ENCODE measurements at places on chromosomes 7 and 10.

DNA sequence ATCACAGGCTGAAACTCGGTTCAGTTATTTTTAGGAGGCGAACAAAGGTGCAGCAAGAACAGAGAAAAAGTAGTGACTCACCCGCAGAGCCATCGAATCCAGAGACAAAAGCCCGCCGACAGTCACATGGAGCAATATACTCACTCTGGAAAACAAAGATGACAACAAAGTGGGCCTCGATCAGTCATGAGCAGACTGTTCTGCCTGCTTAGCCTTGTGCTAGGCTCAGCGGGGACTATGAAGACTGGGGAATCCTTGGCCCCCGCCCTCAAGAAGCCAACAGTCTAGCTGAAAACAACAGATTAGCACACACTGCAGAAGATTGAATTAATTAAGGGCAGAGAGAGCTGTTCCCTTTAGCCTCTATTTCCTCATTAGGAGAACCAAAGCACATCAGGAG is 30.4 kb downstream of the XPNPEP1 start:
- DNase-seq, result no peak

DNA sequence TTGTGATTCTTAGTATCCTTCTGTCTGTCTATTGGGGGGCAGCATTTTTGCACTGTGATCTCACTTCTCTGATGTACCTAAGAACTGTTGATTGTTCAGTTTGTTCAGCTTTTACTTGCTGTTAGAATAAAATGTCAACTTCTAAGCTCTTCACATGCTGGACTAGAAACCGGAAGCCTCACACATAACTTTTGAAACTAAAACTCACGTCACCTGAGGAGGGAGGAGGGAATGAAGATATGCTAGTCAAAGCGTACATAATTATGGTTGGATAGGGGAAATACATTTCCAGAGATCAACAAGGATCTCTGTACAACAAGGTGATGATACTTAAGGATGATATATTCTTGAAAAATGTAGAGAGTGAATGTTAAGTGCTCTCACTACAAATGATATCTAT is 609.7 kb downstream of the INHBA start:
- no peak for DNase-seq

DNA sequence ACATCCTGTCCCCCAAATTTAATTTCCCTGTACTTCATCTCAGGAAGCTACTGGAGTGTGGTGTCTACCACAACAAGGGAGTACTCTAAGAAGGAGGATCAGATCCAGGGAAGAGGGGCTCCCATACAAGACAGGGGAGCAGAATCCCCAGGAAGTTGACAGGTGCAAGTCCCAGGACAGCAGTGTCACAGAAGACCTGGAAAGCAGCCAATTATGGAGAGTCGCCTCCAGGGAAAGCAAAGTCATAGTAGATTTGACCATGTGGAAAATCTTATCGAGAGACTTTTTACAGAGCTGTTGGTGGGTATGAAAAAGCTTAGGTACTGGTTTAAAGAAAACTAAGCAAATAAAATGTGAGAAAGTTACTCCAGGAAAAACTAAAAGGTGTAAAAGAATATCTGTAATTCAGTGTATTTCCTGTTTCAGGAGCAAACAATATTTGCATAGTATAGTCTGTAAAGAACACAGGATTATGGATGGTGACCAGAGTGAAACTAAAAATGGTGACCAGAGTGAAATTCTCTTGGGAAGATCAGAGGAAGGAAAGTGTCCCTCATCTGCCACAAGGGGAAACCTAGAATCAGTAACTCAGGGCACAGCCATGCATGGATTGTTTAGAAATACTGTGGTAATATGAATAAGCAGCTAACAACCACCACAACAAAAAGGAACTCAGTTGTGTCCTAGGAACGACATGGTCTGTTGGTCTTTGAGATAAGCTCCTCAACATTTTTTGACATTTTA is 44.5 kb downstream of the LANCL2 start:
- no peak for DNase-seq

- DNase-seq, result no peak
Measured at GRCh38 chr10:72819053-72819452, 74.5 kb upstream of the OIT3 start.

DNA sequence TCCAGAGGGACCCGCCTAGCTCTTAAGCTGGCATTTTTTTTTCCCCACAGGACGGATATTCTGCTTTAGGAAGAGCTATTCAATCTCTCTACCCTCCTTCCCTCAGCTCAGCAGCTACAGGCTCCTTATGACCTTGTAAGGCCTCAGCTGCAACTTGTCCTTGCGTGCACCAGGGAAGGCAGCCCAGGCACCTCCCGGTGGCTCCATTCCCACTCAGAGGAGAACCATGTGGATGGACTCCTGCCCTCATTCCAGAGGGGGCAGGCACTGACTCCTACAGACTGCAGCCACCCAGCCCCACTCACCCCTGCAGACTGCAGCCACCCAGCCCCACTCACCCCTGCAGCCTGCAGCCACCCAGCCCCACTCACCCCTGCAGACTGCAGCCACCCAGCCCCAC is 73.7 kb downstream of the ITIH5 start:
- DNase-seq, result no peak

- no peak for DNase-seq
Measured at GRCh38 chr7:80240265-80241025, 105.8 kb downstream of the GNAI1 start.

GRCh38 chr10:107126512-107127065 is 37.9 kb downstream of the SORCS1 start:
- no peak for DNase-seq

- DNase-seq, result no peak
Measured at GRCh38 chr7:140876519-140877248, 48.0 kb downstream of the BRAF start.

DNA sequence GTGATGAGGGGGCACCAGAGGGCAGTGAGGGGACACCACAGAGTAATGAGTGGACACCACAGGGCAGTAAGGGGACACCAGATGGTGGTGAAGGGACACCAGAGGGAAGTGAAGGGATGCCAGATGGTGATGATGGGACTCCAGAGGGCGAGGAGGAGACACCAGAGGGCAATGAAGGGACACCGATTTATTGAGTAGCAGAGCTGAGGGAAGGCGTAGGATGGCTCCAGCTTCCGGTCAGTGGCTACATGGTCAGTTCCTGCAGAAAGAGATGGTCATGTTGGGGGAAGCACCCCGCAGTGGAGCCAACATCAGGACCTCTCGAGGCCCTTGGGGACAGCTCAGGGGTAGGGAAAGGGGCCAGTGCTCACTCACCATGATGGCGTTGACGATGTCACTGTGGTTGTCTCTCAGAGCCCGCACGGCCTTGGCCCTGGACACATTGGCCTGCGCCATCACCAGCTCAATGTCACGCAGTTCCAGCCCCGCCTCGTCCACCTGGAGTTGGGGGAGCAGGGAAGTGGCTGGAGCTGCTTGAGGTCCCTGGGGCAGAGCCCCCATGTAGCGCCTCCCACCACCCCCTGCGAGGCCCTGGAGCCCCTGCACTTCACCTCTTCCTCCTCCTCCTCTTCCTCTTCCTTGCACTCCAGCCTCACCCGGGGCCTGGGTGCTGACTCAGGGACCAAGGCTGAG is 8.4 kb downstream of the NACAD start:
- DNase-seq, result no peak

- DNase-seq, result no peak
Measured at GRCh38 chr10:7152982-7153381, 257.9 kb downstream of the SFMBT2 start.

GRCh38 chr10:64617085-64617484 is 1095.9 kb downstream of the REEP3 start:
- no peak for DNase-seq

DNA sequence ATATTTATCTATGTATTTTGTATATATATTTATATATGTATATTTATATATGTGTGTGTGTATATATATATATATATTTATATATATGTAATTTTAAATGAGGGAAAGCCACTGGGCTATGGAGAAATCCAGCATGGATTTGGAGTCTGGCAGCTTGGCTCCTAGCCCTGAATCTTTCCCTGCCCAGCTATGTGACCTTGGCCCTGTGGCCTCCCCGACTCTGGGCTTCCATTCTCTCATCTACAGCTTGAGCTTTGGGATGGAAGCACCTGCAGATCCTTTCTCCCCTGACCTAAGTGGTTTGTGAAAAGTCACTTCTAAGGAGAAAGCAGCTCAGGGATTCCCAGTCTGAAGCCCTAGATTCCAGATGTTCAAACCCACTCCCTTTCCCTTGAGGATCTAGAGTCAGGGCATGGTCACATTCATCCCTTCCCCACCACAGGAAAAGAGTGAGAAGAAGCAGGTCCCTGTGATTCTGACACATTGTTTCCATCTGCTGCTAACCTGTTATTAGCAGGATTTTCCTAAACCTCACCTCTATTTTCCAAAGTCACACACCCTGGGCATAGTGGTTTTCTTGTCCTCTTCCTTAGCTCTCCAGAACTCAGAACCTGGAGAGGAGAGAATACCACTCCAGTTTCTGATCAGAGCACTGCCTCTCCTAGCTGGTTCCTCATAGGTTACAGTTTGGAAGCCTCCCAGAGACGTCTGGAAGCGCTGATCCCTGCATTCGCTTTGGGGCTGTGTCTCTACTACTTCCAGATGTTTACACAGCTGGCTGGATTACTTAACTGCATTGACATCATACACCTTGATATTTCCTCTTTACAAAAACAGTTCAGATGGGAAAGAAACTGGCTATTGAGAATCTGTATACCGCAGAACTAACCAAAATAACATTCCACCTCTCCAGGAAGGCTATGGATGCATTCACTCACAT is 327.5 kb upstream of the ZMIZ1 start:
- no peak for DNase-seq

GRCh38 chr7:129136887-129137642 is 7.4 kb upstream of the TSPAN33 start:
- DNase-seq, result no peak

DNA sequence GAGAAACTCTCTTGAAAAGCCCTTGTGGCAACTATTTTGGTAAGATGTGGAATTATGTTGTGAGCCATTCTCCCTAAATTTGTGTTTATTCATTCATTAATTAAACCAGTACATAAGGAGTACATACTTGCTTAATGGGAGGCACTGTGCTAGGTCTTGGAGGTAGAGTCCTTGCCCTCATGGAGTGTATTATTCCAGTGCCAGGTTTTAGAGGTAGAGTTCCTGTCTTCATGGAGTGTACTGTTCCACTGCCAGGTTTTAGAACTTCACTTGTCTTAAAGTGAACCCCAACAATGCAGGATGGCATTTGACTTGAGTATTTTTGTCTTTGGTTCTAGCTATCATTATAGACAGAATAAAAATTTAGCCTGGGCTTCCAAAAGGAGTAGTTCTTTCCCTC is 8.8 kb downstream of the MXI1 start:
- no peak for DNase-seq

GRCh38 chr10:53904506-53905241 is 896.4 kb downstream of the PCDH15 start:
- DNase-seq, result no peak

DNA sequence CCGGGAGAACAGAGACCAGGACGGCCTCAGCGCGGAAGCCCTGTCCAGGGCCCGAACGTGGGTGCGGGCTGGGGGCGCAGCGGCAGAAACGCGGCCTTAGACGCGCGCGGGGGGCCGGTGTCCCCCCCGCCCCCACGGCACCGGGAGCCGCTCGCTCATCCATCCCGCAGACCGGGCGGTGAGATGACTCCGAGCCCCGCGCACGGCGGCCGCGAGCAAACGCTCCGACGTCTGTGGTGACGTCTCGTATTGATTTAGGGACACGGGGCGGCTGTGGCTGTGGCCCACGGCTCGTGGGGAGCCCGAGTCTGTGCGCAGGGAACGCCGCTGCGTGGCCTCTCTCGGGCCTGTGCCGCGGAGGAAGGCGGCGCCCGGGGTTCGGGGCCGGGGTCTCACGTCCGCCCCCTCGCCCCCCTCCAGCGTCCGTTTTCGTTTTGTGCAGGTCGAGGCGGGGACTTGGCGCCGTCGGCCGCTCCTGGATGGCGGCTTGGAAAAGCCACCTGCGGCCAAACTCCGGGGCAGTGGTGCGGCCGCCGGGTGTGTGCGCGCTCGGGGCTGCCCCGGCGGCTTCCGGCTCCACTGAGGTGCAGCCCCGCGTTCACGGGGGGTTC is 1.0 kb upstream of the NKX6-2 start:
- DNase-seq, result no peak

GRCh38 chr10:121959671-121960070 is 15.3 kb downstream of the NSMCE4A start:
- no peak for DNase-seq

- DNase-seq, result no peak
Measured at GRCh38 chr7:74625446-74625845, 32.1 kb upstream of the GTF2I start.

DNA sequence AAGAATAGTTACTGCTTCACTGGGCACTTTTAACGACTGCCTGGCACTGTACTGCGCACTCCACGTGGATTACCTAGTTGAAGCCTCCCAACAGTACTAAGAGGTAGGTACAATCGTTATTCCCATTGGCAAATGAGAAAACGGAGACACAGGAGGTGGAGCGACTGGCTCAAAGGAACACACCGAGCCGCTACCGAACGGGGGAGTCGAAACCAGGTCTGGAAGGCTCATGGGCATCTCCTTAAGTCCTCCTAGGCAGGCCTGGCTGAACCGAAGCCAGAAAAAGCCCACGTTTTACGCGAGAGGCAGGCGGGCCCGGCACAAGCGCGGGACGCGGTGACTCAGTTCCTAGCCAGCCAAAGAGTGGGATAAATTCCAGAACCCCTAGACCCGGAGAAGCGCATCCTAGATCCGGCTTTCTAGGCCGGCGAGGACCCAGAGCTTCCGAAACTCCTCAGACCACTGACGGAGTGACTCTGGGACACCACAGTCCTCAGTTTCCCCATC is 472 bp downstream of the PDAP1 start:
- DNase-seq, result no peak

- no peak for DNase-seq
Measured at GRCh38 chr10:88106366-88106765, 242.9 kb downstream of the PTEN start.

DNA sequence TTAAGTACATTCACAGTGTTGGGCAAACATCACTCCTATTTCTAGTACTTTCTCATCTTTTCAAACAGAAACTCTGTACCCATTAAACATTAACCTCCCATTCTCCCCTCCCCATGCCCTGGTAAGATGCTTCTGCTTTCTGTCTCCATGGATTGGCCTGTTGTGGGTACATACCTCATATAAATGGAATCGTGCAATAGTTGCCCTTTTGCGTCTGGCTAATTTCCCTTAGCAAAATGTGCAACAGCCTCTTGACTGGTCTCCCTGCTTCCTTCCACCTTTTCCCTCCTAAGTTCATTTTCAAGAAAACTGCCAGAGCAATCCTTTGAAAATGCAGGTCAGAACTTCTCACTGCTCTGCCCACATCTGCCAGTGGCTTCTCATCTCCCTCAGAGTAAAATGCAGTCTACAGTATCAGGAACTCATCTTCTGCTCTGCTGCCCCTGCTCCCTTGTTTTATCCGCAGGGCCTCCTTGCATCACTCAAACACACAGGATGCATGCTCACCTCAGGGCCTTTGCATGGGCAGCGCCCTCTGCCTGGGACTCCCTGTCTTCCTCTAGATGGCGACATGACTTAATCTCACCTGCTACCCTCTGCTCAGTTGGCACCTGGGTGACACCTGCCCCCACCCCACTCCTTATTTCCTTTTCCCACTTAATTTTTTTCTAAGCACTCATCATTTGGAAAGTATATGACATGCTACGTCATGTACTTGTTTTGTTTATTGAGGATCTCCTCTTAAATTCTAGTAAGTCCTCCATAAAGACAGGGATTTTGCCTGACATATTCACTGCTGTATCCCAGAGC is 44.3 kb upstream of the ECHDC3 start:
- no peak for DNase-seq
